ENCODE measurements at places on chromosomes 4 and X. TPM values are rescaled to one million over a fixed set of nuclear protein-coding genes. Genes with fewer than 3 reads are reported as not detected.

Gene NR3C2
- not detected for total RNA-seq

Gene KLHL13
- total RNA-seq: 0.31 TPM

Gene ARHGAP24
- 3.3 TPM for total RNA-seq

Gene SFRP2
- total RNA-seq: not detected

Gene ARFIP1
- 16.3 TPM for total RNA-seq

Gene SHROOM2
- 0.40 TPM for total RNA-seq

Gene REELD1
- total RNA-seq: not detected

Gene FAM236A
- not detected for total RNA-seq

Gene TMPRSS11D
- total RNA-seq: not detected

Gene MAGED2
- total RNA-seq: 80.8 TPM

Gene PLAC1
- total RNA-seq: 0.53 TPM

Gene ASB12
- total RNA-seq: not detected

Gene PAGE4
- total RNA-seq: not detected

Gene DUX4
- total RNA-seq: not detected

Gene CRMP1
- 3.2 TPM for total RNA-seq

Gene PHKA1
- 24.5 TPM for total RNA-seq

Gene ARHGEF38
- total RNA-seq: not detected

Gene GLUD2
- 3.1 TPM for total RNA-seq

Gene MAGEA11
- total RNA-seq: not detected

Gene SLIT2
- not detected for total RNA-seq

Gene ASB9
- total RNA-seq: 21.2 TPM

Gene MXRA5
- total RNA-seq: not detected

Gene SLC16A2
- 24.3 TPM for total RNA-seq

Gene NHS
- 5.6 TPM for total RNA-seq

Gene PAGE2
- total RNA-seq: not detected

Gene SSR4
- 398 TPM for total RNA-seq

Gene AR
- total RNA-seq: 3.1 TPM

Gene NLRP2B
- not detected for total RNA-seq

Gene CT45A5
- not detected for total RNA-seq

Gene GASK1B
- total RNA-seq: 0.39 TPM

Gene POLN
- total RNA-seq: 0.60 TPM

Gene HSD17B13
- total RNA-seq: 0.08 TPM

Gene AGA
- total RNA-seq: 15.1 TPM

Gene PNMA6A
- 5.5 TPM for total RNA-seq

Gene FSTL5
- total RNA-seq: 0.05 TPM

Gene CXCL10
- total RNA-seq: 0.08 TPM

Gene HAND2
- total RNA-seq: 0.32 TPM

Gene MUC7
- not detected for total RNA-seq

Gene TCEANC
- 0.63 TPM for total RNA-seq

Gene RS1
- total RNA-seq: not detected

Gene CFI
- 0.46 TPM for total RNA-seq

Gene P2RY8
- total RNA-seq: 0.02 TPM

Gene HELT
- total RNA-seq: not detected

Gene VCX3A
- total RNA-seq: not detected

Gene NLGN4X
- not detected for total RNA-seq

Gene IL15
- total RNA-seq: 12.5 TPM

Gene OTUD6A
- not detected for total RNA-seq

Gene FAM120C
- total RNA-seq: 6.0 TPM

Gene ERAS
- total RNA-seq: 0.15 TPM

Gene GSX2
- not detected for total RNA-seq

Gene ADRA2C
- 11.0 TPM for total RNA-seq

Gene TLR1
- 0.56 TPM for total RNA-seq

Gene GPM6B
- total RNA-seq: not detected

Gene BOD1L1
- 17.6 TPM for total RNA-seq

Gene NPY2R
- total RNA-seq: 0.02 TPM

Gene FAM53A
- total RNA-seq: 0.50 TPM

Gene UBA6
- 19.1 TPM for total RNA-seq

All from A549 treated with CORT108297 at 1 μM for 4 hours (cell line).